ENCODE measurements at places on chromosomes 1 and 21.

DNA sequence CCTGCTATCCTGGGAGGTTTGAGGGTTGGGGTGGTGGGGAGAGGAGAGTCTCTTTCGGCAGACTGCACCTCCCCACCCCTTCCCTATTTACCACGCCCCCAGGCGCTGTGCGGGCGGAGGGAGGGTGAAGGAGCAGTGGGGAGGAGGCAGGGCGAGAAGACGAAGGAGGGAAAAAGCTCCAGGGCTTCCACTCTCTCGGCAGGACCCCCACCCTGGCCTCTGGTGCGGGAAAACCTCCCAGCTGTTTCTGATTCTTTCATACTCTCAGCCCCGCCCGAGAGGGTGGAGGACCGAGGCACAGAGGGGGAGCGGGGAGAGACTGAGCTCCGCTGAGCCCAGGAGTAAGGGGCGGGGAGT, 866 bp upstream of the WNT2B start:
- no peak for DNase-seq

DNA sequence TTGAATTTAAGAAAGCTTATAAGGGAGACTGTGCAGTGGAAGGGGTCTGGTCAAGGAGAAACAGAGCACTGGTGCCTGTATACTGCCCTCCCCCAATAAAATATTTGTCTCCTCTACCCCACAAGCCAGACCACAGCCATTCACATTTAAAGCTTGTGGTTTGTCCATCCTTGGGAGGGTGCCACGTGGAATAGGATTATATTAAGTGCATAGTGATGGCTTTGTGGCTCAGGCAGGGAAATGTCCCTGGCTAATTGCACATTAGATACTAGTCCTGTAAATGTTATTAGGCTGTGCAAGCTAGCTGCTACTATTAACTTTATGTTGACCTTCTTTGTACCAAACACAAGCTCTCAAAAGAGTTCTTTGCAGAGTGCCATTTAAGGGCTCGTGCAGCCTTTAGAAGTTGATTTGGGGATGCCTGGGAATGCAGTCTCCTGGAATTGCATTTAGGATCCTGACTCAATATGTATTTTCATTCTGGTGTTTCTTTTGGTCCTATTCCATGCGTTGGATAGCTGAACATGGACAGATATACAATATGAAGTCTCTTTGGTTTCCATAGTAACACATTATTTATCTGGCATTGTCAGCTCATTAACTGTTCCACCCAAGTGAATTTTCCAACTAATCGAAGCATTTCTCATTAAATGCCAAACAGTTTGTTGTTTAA, 210.6 kb downstream of the ROR1 start:
- no peak for DNase-seq

DNA sequence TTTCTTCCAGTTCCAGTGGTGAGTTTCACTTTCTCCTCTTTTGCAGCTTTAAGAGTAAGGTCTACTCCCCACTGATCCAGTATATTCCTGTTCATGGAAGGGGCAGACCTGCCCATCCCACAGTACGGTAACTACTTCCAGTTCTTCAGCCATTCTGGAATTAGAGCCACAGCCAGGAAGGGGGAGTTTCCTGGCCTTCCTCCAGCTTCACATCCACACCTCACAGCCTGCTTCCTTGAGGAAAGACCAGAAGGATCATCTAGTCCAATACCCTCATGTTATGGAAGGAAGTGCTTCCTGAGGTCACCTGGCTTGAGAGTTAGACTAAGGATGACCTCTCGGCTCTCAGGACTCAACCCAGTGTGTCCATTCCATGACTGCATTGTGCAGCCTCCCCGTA, 597.8 kb downstream of the KIF26B start:
- no peak for DNase-seq

GRCh38 chr1:109802136-109802900, 38.6 kb upstream of the EPS8L3 start:
- DNase-seq: no peak

DNA sequence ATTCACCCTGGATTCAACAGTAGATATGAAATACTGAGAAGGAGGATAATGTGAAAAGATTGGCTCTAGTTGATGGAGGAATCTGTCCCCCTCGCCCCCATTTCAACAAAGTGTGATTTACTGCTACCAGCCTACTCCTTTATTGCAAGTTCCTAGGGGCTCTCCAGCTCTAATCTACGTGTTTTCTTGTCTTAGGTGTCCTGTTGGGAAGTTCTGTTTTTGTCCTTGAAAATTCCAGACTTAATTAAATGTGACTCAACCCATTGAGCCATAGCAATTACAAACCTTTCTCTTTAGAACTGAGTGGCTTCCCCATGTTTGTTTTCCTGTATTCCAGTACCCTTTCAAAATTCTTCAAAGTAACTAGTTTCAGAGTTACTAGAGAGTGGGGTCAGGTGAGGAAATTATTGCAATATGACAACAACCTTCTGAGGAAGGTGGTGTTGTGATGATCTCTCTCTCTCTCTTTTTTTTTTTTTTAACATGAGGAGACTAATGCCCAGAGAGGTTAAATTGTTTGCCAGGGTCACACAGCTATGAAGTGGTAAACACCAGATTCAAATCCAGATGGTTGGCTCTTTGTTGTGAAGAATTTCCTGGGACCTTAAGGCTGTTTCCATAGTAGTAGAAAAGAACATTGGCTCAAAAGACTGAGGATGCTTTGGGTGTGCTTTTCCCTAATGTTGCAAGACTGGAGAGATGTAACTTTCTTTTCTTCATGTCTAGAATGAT, 3.5 kb downstream of the RGL1 start:
- DNase-seq: no peak

DNA sequence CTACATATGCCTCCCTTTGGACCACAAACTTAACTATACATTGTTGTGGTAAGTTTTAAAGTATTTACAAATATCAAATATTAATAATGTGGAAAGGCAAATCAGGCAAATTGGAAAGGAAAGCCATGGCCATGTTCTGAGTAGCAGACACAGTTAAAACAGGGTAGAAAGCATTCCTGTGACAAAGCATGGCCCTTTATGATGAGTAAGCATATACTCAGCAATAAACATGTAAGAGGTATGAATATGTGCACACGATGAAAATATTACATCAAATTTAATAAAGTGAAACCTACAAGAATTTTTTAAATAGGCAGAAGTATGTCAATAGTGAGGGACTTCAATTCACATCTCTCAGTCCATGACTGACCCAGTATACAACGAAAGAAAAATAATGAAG, 389.2 kb downstream of the DSCAM start:
- DNase-seq: no peak

Measured in activated CD8-positive, alpha-beta memory T cell treated with anti-CD3 and anti-CD28 coated beads for 4 hours (primary cell).